ENCODE measurements at places on chromosomes 2 and 18. TPM values are rescaled to one million over a fixed set of nuclear protein-coding genes. Genes with fewer than 3 reads are reported as not detected.

The MC4R gene
- under 0.01 TPM for total RNA-seq

The LCT gene
- under 0.01 TPM for total RNA-seq

The DNAJC5G gene
- not detected for total RNA-seq

The PJVK gene
- 0.77 TPM for total RNA-seq

The ANO7 gene
- total RNA-seq, result 0.85 TPM

The C2orf49 gene
- total RNA-seq, result 18.8 TPM

The SERPINB13 gene
- total RNA-seq, result not detected

The C2orf80 gene
- total RNA-seq, result not detected

The POTEJ gene
- not detected for total RNA-seq

The CYP26B1 gene
- total RNA-seq, result 0.19 TPM

The CENPA gene
- total RNA-seq, result 17.4 TPM

The PCARE gene
- not detected for total RNA-seq

The PRSS56 gene
- not detected for total RNA-seq

The COL5A2 gene
- 929 TPM for total RNA-seq

The CSRNP3 gene
- total RNA-seq, result 1.2 TPM

The ACADL gene
- total RNA-seq, result not detected

The IL18R1 gene
- 0.96 TPM for total RNA-seq

Measured in regular cardiac myocyte (primary cell).